Cardiac fibroblast (primary cell): ENCODE measurements at places on chromosomes 11 and 22.

GRCh38 chr22:49930596-49931412 lies 12.4 kb downstream of the CRELD2 start:
- DNase-seq, result peak; percentile 76

- peak; percentile 37 for DNase-seq
Observed at GRCh38 chr22:35839841-35840301, 122.2 kb downstream of the APOL5 start.

DNA sequence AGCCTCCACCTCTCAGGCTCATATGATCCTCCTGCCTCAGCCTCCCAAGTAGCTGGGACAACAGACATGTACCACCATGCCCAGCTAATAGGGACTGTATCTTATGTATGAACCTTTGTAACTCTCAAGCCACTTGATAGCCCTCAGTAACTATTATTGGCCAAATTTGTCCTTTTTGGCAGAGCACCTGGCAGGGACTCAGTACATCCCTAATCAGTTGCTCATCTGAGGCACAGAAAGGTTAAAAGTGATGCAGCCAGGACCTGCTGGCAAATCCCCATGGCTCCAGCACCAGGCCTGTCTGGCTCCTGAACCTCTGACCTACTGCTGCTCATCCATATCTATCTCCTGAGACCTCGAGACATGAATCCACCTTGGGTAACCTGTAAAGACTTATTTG lies 21.1 kb upstream of the XBP1 start:
- no peak for DNase-seq

GRCh38 chr11:83835423-83835822 lies 549.3 kb upstream of the CCDC90B start:
- no peak for DNase-seq

DNA sequence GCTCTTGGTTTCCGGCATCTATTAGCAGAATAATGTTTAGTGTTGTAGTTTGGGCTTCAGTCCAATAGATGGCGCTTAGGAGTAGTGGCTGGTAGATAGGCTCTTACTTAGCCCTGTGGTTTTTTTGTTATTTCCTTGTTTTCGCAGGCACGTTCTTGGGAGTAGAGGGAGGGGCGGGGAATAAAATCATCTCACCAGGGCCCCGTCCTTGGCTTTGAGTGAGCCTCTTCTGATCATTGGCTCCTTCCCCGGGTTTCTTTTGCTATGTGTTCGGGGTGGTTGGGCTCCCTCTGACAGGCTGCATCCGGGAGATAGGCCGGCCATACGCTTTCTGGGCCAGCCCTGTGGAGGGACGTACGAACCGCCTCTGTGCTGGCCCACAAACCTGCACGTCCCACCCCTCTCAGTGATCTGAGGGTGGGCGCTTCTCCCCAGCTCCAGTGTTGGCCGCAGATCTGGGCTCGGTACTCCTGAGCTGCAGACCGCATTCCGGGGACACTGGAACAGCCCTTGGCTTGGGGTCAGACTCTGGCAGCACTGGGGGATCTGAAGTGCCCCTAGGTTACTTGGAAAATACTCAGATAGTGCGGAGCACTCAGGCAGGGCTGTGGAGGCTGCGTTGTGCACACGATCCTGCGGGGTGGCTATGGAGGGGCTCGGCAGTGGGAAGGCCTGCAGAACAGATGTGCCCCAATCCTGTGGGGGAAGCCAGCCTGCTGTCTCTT lies 217.0 kb downstream of the DYNC2H1 start:
- peak; percentile 86 for DNase-seq

DNA sequence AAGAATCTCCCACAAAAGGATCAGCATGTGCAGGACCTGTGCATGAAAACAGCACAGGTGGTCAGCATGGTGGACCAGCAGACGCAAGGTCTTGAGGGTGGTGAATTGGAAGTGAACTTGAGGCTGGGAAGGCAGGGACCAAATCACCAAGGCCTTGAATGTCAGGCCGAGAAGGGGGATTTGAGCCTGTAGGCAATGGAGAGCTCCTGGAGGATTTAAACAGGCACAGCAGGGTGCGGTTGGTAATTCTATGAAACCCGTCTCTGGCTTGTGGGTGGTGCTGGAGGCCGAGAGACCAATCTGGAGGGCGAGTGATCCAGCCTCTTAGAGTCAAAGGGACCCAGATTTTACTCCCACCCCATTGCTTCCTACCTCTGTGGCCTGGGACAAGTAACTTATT lies 2.4 kb downstream of the TSKU start:
- no peak for DNase-seq

GRCh38 chr11:90329043-90329442 lies 106.2 kb upstream of the CHORDC1 start:
- DNase-seq, result no peak
